Amniotic stem cell (primary cell): ENCODE measurements at places on chromosomes 11 and 22.

DNA sequence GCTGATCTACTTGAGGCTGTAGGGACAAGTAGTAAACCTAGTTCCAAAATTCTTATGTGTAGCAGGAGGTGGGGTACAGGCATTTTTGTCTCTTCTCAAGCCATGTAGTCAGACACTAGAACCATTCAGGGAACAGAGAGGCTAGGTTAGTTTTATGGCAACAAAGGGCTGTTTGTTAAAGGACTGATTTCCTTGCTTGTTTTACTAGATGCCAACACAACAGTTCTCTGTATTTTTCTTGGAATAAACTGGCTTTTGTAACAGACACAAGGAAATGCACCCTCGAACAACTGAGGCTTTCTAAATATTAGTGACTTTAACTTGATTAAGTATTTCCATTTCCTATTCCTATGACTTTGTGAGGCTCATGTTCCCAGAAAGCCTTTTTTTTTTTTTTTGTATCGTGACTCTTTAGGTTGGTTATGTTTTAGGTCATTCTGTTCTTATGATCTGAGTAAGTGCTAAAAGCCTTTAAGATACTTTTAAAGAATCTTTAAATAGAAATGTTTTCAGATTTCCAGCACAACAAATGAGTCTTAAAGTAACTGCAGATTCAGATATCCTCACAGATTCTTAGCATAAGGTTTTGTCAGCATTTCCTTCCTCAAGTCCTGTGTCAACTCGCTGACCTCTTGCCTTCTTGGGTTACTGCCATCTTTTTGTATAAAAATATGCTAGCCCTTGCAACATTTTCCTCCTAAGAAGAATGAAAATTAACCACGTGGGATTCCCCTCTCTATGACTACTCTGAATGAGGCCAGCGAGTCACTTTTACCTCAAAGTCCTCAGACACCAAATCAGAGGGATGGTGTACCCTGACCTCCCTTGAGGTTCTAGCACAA, 92.5 kb downstream of the CCDC83 start:
- peak; percentile 69 for DNase-seq

DNA sequence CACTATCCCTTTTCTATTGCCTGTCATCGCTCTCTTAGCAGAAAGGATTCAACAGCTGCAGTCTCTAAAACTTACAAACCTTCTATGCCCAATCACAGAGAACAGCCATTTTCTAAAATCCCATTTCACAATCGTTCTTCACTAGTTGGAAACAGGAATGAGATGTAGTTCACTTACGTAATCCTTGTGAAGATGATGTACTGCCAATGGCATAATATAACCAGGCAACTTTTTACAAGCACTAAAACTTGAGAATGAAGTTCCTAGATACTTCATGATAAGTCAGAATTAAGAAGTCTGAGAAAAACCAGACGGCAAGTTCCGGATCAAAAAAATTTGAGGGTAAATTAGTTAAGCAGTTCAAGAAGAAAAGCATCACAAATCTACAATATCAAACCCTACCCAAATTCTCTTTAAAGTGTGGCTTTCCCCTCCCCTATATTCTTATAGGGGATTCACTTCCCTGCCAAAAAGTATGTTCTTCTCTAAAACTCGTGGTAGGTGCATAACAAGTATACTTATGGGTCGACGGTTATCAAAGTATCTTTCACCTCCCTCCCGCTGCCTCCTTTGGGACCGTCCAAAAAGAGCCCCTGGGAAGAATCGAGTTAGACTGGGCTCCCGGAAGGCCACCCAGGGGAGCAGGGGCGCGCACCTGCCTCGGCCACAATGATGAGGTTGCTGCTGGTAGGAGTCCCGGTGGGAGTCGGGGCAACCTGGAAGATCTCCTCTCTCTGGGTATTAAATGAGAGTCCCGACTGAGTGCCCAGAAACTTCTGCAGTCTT, 666 bp downstream of the MSANTD4 start:
- no peak for DNase-seq

- peak; percentile 12 for DNase-seq
Measured at GRCh38 chr11:62054484-62055121, 69.2 kb upstream of the INCENP start.

DNA sequence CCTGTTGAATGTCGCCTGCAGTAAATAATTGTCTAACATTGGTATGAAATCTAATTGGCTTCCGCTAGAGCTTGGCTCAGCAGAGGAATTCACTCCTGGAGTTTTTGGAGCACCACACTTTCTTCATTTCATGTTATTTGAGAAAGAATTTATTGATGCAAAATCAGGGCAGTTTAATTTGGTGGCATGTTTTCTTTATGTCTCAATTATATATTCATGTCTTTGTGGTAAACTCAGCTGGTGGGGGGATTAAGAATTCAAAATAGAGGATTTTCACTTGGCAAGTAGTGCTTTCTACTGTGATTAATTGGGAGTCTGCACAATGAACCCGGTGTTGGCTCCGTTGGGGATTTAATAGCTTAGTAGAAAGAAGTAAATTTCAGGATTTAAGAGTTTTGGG, 784.4 kb downstream of the NTM start:
- no peak for DNase-seq

- DNase-seq: no peak
Measured at GRCh38 chr22:26325641-26326040, 103.4 kb upstream of the ASPHD2 start.

DNA sequence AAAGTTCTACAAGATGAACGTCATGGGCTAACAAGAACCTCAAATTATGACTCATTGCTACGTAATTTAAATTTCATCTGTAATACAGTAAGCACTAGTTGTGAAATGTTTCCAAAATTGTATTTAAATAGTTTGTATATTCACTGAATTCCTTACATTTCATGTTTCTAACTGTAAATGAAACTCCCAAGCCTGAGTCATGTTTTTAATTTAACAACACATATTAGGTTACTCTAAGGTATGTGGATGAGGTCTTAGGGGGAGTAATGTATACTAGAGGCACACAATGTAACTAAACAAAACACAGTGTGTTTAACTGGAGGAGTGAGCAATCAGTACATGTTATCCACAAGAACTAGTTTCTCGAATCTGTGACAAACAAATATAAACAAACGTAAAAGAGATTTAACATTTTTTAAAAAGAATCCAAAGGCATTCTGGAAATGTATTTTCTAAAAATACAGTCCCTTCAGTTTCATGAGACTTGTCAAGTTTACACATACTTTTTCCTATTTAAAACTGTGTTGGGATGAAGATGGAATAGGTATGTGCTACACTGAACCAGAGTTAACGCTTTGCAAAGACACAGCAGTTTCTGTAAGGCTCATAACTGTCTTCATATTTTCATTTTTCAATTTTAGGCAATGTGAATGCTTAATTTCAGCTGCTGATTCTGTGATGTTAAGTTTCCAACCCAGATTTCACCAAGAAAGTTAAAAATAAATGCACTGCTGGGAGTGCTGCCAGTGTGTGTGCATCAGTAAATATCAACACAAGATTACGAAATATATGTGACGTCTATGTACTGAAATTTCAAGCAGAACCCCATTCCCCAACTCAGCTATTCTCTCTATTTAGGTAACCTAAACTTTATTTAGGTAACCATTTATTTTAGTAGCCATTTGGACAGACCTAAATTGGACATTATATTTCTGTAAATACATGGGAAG, 52.6 kb downstream of the PITPNB start:
- peak; percentile 79 for DNase-seq

DNA sequence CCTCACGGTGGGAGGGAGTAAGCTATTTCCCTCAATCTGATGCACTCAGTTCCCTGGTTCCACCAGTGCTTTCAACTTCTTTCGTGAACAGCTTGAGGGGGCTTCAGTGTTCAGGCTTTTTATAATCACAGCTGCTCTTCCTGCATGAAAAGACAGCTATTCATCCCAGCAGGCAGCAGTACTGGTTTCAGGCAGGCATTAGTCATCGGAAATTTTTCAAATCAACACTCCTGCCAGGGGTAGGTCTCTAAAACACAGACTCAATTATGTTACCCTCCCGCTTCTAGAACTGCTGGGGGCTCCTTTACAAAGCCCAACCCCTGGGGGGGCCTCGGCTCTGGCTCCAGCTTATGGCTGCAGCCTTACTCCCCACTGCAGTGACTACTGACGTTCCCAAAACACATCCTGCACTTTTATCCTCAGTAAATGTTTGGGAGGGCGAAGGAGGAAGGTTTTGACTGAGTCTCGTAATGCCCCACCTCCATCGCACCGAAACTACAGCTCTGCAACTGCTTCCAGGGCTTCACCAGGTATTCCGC, 5.8 kb downstream of the POLDIP3 start:
- peak; percentile 28 for DNase-seq

- DNase-seq: no peak
Measured at GRCh38 chr22:21628386-21629254, 1.2 kb downstream of the YDJC start.

GRCh38 chr11:106524436-106524835, 447.0 kb downstream of the AASDHPPT start:
- DNase-seq: no peak
